ENCODE measurements at places on chromosomes 5 and 9. TPM values are rescaled to one million over a fixed set of nuclear protein-coding genes. Genes with fewer than 3 reads are reported as not detected.

Gene PAEP
- not detected for total RNA-seq

Gene FBP1
- total RNA-seq = not detected

Gene ENG
- total RNA-seq = 7.1 TPM

Gene NUTM2F
- total RNA-seq = not detected

Gene C1QTNF3
- 1.4 TPM for total RNA-seq

Gene OTP
- total RNA-seq = not detected

Gene ADRB2
- 0.22 TPM for total RNA-seq

Gene ZNF658
- total RNA-seq = 4.6 TPM

Gene PCDHGB2
- 1.2 TPM for total RNA-seq

Gene CDC25C
- 22.4 TPM for total RNA-seq

Gene MZB1
- total RNA-seq = not detected

Gene NOXA1
- total RNA-seq = 1.00 TPM

Gene WDR38
- total RNA-seq = not detected

Gene SHOC1
- total RNA-seq = not detected

Gene ZNF618
- total RNA-seq = 11.4 TPM

Gene PCDHGA8
- total RNA-seq = 1.1 TPM

Gene TMEM174
- total RNA-seq = not detected

Gene TLX3
- total RNA-seq = not detected

Gene PCDHGA5
- total RNA-seq = 0.87 TPM

Measured in uterine smooth muscle cell (primary cell).